Suprapubic skin (tissue), 4 donors: ENCODE measurements at places on chromosomes 16 and 17. TPM values are rescaled to one million over a fixed set of nuclear protein-coding genes. Genes with fewer than 3 reads are reported as not detected.

The CCDC200 gene
- not detected for total RNA-seq

The RHBDL3 gene
- 0.31 TPM for total RNA-seq

The KRT23 gene
- total RNA-seq: 84.6 TPM

The TSPOAP1 gene
- total RNA-seq: 15.4 TPM

The C17orf67 gene
- total RNA-seq: 1.3 TPM

The METTL2A gene
- total RNA-seq: 14.7 TPM

DNA sequence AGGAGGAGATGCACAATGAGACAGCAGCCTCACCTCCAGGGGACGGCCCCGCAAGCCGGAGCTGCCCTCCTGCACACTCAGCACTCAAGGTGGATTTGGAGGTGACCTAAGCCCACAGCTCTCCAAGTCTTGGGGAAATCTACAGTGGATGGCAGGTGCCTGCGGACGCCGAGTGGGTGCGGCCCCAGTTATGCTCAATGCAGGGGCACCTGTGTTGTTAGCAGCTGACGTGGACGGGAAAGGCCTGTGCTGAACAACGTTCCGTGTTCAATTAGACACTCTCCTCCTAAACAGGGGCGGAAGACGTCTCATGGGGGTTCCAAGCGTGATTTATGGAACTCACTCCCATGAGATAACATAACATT is 22.0 kb upstream of the METRNL start:
- peaks cover 25% of the 10 kb centered on the region for H3K4me1 ChIP-seq
- no peaks in the 10 kb centered on the region for H3K27me3 ChIP-seq
- H3K27ac ChIP-seq: no peak overlapping the region
- no peak for DNase-seq
- H3K4me3 ChIP-seq: no peak overlapping the region
- H3K36me3 ChIP-seq: no peaks in the 10 kb centered on the region

- H3K27ac ChIP-seq: no peak overlapping the region
- no peak overlapping the region for H3K4me3 ChIP-seq
- H3K27me3 ChIP-seq: no peaks in the 10 kb centered on the region
- no peaks in the 10 kb centered on the region for H3K4me1 ChIP-seq
Measured at GRCh38 chr16:22887445-22887844, 73.5 kb downstream of the HS3ST2 start.

DNA sequence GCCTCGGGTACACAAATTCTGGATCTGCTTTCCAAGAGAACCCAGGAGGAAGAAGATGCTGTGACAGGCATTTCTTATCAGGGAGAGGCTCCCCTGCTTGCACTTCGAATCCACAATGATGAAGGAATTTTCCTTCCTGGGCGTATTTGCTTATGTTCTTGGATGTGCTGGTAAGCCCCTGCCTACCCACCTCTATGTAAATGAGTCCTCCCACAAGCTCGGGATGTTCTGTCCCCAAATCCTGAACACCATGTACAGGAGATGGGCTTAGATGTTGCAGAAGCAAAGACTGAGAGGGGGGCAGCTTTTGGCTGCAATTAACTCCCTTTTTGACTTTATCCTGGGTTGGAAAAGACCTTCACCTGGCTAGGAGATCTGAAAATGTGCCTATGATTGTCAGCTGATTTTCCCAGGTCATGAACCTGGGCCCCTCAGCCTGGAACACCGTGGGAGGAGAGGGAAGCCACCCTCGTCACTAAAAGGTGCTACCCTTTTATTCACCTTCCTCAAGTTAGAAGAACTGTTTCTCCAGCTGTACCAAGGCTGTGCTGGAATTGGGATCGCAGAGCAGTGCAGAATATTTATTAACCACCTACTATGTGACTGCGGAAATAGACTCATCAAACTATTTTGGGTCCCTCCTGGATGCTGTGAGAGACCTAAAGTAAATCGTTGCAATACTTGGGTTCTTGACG is 150.1 kb downstream of the RBFOX1 start:
- no peaks in the 10 kb centered on the region for H3K36me3 ChIP-seq
- H3K27ac ChIP-seq: no peak overlapping the region
- no peak for DNase-seq
- peaks cover 3% of the 10 kb centered on the region for H3K27me3 ChIP-seq

GRCh38 chr16:29848420-29849297 is 14.4 kb downstream of the CDIPT start:
- peaks cover 5% of the 10 kb centered on the region for H3K4me1 ChIP-seq
- peak; percentile 86 for DNase-seq
- H3K27ac ChIP-seq: no peak overlapping the region

DNA sequence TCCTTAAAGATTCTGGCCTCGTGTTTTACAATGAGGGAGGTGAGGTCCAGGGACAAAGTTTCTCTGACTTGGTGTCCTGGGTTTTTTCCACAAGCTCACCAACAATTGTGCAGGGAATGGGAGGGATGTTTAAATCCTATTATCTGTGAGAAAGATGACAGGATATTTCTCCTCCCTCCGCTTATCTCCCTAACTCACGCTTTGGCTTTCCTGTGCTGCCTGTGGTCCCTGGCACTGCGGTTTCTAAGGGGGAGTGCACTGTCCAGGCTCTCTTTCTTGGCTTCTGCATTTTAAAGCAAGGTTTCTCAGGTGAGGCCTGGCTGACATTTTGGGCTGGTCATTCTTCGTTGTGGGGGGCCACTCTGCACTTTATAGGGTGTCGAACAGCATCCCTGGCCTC is 16.4 kb downstream of the GGA3 start:
- H3K27me3 ChIP-seq: no peaks in the 10 kb centered on the region
- no peak overlapping the region for H3K27ac ChIP-seq
- peaks cover 32% of the 10 kb centered on the region for H3K4me1 ChIP-seq

DNA sequence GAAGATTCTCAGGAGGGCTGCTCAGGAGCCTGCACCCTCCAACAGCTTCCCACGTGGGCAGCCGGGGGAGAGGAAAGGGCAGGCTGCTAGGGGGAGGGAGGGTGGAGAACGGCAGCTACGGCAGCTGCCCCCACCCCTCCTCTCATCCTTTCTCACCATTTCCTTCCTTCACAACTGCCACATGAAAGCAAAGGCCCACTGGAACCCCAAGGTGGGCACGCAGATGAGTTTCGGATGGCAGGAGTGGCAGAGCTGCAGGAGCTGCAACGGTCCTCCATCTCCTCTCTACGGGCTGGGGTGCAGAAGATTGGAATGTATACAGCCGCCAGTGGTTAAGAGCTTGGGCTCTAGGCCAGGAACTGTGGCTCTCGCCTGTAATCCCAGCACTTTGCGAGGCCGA is 77.7 kb downstream of the GAS7 start:
- no peak overlapping the region for H3K4me3 ChIP-seq
- no peaks in the 10 kb centered on the region for H3K36me3 ChIP-seq
- no peak for DNase-seq
- peak overlapping the region; percentile 55 for H3K27ac ChIP-seq
- H3K4me1 ChIP-seq: peaks cover 76% of the 10 kb centered on the region
- no peaks in the 10 kb centered on the region for H3K27me3 ChIP-seq

DNA sequence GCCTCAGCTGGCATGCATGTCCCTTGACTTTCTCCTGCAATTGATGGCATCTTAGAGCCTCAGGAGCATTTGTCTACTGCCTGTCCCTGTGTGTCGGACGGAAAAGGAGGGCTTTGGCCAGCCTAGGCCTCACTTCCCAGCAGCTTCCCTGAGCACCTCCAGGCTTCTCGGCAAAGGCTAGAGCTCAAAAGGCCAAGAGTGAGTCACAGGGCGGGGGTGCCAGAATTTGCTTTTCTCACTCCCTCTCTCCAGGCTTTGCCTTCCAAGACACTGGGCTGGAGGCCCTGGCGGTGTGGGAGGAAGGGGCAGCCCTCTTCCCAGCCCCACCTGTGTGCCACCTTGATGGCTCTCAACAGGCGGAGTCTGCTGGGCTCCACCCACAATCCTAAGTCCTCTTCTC is 107.3 kb upstream of the MAF start:
- no peaks in the 10 kb centered on the region for H3K27me3 ChIP-seq
- H3K36me3 ChIP-seq: no peaks in the 10 kb centered on the region
- no peak overlapping the region for H3K27ac ChIP-seq
- H3K4me1 ChIP-seq: peaks cover 7% of the 10 kb centered on the region
- H3K4me3 ChIP-seq: no peak overlapping the region

DNA sequence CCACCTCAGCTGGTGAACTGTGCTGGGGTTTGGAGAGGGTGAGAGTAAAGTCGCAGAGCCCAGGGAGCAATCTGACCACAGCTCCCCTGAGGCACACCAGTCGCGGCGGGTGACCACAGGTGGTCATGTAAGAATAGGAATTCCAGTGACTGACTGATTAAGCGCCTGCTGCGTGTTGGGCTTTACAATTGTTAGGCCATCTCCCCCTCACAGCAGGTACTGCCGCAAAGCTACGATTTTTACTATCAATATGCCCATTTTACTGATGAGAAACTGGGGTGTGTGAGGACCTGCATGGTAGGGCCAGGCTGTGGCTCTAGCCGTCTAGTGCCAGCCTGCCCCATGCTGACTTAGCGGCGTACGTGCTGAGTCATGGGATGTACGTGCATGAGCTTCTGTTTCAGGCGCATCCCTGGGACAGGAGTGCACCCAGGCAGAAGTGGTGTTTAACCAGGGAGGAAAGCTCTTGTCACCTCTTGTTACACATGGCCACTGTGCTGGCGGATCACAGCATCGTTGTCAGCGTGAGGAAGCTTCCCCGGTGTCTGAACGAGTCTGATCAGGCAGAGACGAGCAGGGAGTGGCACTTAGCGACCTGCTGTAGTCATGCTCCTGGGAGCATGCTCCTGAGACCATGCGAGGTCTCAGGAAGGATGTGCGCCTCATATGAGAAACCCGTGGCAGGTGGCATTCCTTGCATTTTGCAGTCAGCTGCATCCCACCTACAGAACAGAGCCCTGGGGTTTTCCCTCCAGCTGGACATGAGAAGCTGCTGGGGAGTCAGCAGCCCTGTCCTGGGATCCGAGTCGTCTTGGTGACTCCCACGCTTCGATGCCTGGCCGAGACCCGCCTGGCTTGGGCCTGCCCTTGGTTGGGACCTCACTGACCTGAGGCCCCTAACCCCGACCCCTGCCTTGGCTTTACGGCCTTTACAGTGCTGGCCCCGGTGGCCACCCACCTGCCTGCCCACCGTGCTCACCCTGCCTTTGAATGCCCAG is 163.7 kb upstream of the CHMP6 start:
- DNase-seq: peak; percentile 69
- no peaks in the 10 kb centered on the region for H3K27me3 ChIP-seq
- H3K4me1 ChIP-seq: peaks cover 25% of the 10 kb centered on the region
- H3K4me3 ChIP-seq: no peak overlapping the region
- H3K27ac ChIP-seq: no peak overlapping the region

GRCh38 chr17:10001306-10001873 is 96.3 kb upstream of the RCVRN start:
- H3K36me3 ChIP-seq: no peaks in the 10 kb centered on the region
- peak; percentile 42 for DNase-seq
- H3K4me3 ChIP-seq: no peak overlapping the region
- peaks cover 9% of the 10 kb centered on the region for H3K4me1 ChIP-seq
- no peak overlapping the region for H3K27ac ChIP-seq
- no peaks in the 10 kb centered on the region for H3K27me3 ChIP-seq

DNA sequence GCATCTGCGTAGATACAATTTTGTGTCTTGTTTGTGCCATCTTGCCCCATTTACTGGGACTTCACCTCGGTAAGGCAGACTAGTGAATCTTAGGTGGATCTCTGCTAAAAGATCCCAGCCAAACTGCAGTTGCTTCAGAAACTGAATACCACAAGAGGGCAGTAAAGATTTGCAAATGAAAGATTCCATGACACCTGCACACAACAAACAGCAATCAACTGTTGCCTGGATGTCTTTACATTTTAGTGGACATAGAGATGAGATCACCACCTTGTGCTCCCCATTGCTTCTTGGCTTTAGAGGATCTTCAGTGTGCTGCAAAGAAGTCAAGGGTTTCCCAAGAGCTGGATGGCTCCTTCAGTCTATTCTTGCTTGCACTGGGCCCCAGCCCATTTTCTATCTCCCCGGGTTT is 119.2 kb upstream of the CACNG5 start:
- H3K27ac ChIP-seq: no peak overlapping the region
- no peak overlapping the region for H3K4me3 ChIP-seq
- no peaks in the 10 kb centered on the region for H3K27me3 ChIP-seq
- no peak for DNase-seq

DNA sequence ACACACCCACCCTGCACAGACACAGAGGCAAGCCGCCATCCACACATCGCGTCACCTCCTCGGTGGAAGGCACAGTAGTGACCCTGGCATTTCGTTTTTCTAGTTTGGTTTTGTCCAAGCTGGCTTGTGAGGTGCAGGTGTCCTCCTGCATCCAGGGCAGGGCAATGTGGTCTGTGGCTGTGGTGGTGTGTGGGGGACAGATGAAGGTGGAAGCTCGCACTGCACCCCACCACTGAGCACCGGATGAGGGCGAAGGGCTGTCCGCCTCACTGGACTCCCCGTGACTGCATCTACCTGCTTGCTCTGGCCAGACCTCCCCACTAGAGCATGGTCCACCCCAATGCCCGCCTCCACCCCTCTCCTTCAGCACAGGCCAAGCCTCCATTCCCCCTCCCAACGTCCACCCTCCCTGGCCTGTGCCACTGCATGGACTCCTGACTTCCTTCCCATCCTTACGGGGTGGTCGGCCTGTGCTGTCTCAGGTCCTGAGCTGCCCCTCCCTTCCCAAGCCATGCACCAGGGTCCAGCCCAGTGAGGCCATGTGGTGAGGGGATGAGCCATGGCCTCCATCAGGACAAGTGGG is 78.8 kb upstream of the CBX4 start:
- DNase-seq: no peak
- no peaks in the 10 kb centered on the region for H3K36me3 ChIP-seq
- H3K27ac ChIP-seq: no peak overlapping the region
- H3K4me3 ChIP-seq: no peak overlapping the region
- H3K4me1 ChIP-seq: peaks cover 30% of the 10 kb centered on the region
- H3K27me3 ChIP-seq: peaks cover 55% of the 10 kb centered on the region

GRCh38 chr17:59668816-59669215 is 38.4 kb downstream of the PTRH2 start:
- H3K4me3 ChIP-seq: no peak overlapping the region
- no peak overlapping the region for H3K27ac ChIP-seq
- no peaks in the 10 kb centered on the region for H3K27me3 ChIP-seq
- DNase-seq: no peak
- H3K36me3 ChIP-seq: peaks cover 89% of the 10 kb centered on the region

GRCh38 chr17:49341356-49341755 is 20.7 kb downstream of the ZNF652 start:
- H3K36me3 ChIP-seq: no peaks in the 10 kb centered on the region
- no peak overlapping the region for H3K4me3 ChIP-seq
- H3K27ac ChIP-seq: no peak overlapping the region
- H3K27me3 ChIP-seq: no peaks in the 10 kb centered on the region

GRCh38 chr17:72472106-72472505 is 351.3 kb downstream of the SOX9 start:
- H3K36me3 ChIP-seq: no peaks in the 10 kb centered on the region
- H3K4me1 ChIP-seq: peaks cover 28% of the 10 kb centered on the region
- no peaks in the 10 kb centered on the region for H3K27me3 ChIP-seq
- H3K4me3 ChIP-seq: no peak overlapping the region
- DNase-seq: no peak
- no peak overlapping the region for H3K27ac ChIP-seq
